ENCODE measurements at places on chromosomes 4 and X.

DNA sequence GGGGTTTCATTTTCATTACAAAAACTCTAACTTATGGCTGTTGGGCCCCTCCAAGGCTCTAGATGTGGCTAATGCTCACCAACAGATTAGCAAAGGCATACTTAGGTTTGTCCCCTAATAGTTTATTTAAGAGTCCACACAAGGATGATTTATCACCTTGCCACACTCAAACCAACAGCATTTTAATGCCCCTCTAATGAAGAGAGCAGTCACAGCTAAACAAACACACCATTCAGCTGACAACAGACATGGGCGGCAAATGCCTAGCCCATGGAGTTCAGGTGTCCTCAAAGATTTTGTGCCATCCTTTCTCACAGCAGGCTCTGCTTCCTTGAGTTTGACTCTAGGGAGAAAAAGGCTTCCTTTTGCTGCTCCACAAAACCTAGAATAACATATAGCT is 61.8 kb upstream of the CITED1 start:
- no peak for DNase-seq

DNA sequence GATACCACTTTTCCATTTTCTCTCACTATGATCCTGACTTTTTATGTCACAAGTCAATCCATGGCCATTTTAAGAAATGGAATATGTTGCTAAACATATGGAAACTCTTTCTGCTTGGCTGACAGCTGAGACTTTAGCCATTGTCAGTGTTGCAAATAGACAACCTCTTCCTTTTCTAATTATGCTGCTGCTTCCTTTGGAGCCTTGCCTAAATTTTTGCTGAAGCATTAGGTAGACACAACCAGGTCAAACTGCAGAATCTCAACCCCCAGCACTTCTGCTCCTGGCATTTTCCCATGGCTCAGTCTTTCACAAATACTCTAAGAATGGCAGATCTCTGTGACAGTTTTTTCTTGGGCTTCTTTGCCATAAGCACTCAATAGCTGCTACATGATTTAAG is 543.3 kb downstream of the GRID2 start:
- DNase-seq = no peak

GRCh38 chr4:27692158-27692557 is 831.5 kb downstream of the STIM2 start:
- no peak for DNase-seq

DNA sequence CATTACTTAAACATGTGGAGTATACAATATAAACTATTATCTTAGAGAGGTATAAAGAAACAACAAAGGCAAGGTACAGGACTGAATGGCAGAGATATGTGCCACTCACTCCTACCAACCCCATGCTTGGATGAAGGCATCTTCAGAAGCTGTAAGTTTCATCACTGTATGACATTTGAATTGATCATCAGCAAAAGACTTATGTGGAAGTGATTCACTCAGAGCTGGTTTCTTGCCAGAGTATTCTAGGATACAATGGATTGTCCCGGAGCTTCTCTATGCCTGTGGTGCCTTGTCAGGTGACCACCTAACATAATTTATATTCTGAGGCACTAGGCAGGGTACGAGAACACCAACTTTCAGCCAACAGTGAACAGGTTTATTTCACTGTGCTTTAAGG is 392.2 kb downstream of the PPP1R2C start:
- DNase-seq = no peak

DNA sequence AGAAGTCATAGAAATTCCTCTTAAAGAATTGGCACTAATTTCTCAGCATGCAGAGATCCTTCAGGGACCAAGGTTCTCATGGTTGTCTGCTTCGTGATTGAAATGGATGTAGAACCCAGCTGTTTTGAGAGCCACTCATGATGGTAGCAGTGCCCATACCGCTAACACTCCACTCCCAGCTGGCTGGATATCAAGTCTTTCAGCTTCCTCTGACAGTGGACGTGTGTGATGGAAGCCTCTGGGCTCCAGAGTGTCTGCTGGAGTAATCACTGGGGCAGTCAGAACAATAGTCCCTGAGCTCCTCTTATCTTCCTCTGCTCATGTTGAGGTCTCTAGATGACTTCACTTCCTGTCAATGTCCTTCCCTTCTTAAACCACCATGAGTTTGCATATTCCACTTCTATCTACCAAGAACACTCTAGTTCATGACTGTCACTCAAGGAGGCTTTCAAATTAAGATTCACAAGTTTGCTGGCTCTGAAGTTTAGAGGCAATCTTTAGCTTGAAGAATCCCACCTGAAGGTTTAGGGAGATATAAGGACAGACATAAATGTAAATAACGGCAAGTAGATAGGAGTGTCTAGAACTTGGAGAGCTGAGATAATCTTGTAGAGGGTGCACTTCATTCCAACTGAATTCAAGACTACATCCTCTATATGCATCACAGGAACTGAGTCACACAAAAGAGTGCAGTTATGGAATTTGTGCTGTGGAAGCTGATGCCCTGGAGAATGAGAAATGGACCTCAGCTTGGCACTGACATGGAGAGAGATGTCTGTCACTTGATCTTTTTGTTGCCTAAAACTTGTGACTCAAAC is 64.5 kb upstream of the WDR1 start:
- DNase-seq = no peak

All from T-helper 2 cell (primary cell).